ENCODE measurements at places on chromosomes 12 and 14.
A peak's percentile ranks its signal among the peaks of the same experiment; 100 is the strongest.

DNA sequence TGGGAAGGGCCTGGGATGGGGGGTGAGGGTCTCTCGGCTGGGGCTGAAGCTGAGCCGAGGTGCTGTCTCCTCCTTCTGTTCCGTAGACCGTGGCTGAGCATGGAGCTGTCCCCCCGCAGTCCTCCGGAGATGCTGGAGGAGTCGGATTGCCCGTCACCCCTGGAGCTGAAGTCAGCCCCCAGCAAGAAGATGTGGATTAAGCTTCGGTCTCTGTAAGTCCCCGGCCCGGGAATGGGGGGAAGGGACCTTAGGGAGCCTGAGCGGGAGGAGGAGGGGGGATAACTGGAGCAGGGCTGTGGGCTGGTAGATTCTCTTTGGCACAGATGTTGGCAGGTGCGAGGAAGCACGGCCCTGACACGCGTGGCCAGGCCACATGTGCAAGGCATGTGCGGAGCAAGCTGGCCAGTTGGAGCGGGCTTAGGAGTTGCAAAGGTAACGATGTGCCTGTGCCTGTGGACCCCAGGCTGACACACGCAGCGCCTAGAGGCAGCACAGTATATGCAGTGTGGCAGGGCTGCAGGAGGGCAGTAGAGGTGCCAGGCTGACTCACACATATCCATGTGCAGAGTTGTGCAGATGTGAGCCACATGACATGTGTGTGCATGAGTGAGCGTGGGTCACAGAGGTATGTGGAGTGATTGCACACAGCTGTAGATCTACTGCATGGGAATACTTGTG lies 512 bp downstream of the PDE1B start:
- no peak for DNase-seq

GRCh38 chr14:23530375-23531055 lies 21.1 kb downstream of the ZFHX2 start:
- no peak for DNase-seq

DNA sequence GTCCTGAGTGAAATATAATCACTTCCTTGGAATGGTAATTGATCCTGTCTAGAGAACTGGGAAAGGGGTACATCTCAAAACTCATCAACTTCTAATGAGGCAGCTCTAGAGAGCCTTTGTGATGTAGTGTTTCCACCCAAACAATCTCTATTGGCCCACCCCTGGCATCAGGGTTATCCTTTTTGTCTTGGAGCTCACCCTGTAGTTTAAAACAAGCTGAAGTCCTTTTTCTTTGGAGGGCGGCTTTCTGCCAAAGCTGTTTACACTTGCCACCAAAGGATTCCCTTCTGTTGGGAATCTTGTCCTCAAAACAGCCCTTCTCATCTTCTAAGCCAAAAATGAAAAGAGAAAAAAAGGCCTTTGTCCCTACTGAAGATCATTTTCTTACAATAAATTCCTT lies 60.6 kb upstream of the GTF2A1 start:
- no peak for DNase-seq

DNA sequence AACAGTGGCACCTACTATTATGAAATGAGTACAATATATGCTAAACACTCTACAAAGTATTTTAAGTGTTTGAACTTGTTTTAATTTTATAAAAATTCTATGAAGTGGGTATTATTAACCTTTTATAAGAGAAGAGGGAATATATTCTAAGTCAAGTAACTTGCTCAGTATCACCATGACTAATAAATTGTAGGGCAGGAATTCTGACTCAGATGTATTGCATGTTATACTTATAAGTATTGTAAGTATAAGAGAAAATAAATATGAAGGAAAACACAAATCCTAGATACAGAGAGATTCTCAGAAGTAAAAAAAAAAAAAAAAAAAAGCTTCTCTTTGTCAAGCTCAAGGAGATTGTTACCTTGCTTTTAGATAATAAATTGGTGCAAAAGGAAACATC lies 893.2 kb downstream of the SLC16A7 start:
- no peak for DNase-seq

DNA sequence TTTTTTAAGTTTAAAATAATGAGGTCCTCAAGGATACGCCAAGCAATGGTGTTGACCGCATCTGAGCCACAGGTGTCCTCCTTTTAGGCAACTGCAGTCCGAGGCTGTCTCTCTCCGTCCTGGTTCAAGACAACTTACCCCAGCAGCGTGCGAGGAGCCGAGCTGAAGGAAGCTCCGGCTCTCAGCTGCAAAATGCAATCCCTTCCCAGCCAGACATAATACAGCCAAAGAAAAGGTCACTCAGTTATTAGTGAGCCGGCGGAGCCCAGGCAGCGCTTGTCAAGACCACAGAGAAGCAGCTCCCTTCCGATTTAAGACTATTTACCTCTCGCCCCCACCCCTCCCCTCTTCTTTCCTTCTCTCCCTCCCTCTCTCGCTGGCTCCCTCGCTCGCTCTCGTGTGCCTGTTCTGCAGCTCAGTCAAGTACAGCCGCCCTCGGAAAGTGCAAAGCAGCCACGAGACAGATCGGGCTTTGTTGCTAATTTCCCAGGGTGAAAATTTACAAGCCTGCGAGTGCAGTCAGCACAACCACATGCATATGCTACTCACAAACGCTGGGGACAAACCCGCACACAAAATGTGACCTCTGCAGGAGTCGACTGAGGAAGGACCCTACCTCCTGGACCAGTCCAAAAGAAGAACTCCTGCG lies 363 bp upstream of the LMO3 start:
- peak; percentile 6 for DNase-seq

GRCh38 chr12:60106214-60106613 lies 510.4 kb downstream of the SLC16A7 start:
- DNase-seq = no peak

- DNase-seq = no peak
Measured at GRCh38 chr14:75640876-75641275, 19.8 kb downstream of the ERG28 start.

DNA sequence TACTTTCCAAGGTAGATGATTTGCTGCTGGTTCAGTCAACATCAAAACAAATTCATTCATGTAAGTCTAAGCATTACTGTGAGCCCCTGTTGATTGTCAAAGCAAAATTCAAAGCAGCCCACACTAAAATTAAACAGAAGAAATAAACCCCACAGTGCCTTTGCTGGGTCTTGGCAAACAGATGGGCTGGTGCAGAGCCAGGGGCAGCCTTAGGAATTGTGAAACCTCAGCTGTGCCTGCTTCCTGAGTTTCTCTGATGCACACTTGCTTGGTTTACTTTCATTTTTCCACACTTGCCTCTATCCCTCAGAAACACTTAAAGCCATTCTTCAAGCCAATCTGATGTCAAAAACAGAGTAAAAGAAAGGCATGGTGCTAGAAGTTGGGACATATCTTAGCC lies 6.6 kb upstream of the PLEKHG7 start:
- no peak for DNase-seq

DNA sequence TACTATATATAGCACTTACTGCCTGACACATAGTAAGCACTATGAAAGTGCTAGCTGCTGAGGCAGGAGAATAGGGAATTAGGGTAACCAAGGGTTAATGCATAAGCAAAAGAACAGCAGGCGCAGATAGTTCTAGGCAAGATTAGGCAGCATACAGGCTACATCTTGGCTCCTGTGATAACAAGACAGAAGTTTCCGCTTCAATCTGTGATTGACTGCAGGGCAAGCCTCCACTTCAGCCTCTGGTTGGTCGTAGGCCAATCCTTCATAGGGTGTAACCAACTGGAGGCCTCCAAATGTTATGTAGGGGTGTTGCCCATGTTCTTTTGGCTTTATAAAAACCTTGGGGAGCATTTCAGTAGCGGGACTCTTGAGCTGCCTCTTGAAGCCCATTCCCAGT lies 46.9 kb downstream of the KLHL28 start:
- no peak for DNase-seq

GRCh38 chr12:106137530-106138356 lies 1.0 kb downstream of the NUAK1 start:
- no peak for DNase-seq

- DNase-seq = no peak
Measured at GRCh38 chr12:129001826-129002225, 148.5 kb downstream of the GLT1D1 start.

- peak; percentile 87 for DNase-seq
Measured at GRCh38 chr12:1518591-1519516, 75.5 kb downstream of the FBXL14 start.

GRCh38 chr12:79174626-79175025 lies 310.1 kb downstream of the SYT1 start:
- DNase-seq = peak; percentile 41

- no peak for DNase-seq
Measured at GRCh38 chr12:93778306-93778705, 101.1 kb downstream of the CRADD start.

- DNase-seq = no peak
Measured at GRCh38 chr12:123119808-123120207, 31.1 kb downstream of the PITPNM2 start.

- peak; percentile 87 for DNase-seq
Measured at GRCh38 chr12:124518051-124518932, 49.1 kb downstream of the NCOR2 start.

- no peak for DNase-seq
Measured at GRCh38 chr12:14938301-14938700, at the start of gene ERP27. ERP27 (minus strand) TSS chr12:14938537; CDS start chr12:14938508, 29 bp downstream.

- DNase-seq = no peak
Measured at GRCh38 chr14:22422238-22422637, 166.8 kb downstream of the DAD1 start.

GRCh38 chr14:30983858-30984257 lies 41.6 kb upstream of the AP4S1 start:
- DNase-seq = no peak

- peak; percentile 31 for DNase-seq
Measured at GRCh38 chr12:42326541-42327226, 717 bp downstream of the PPHLN1 start.

- DNase-seq = no peak
Measured at GRCh38 chr14:90828642-90829487, 12.6 kb upstream of the TTC7B start.

DNA sequence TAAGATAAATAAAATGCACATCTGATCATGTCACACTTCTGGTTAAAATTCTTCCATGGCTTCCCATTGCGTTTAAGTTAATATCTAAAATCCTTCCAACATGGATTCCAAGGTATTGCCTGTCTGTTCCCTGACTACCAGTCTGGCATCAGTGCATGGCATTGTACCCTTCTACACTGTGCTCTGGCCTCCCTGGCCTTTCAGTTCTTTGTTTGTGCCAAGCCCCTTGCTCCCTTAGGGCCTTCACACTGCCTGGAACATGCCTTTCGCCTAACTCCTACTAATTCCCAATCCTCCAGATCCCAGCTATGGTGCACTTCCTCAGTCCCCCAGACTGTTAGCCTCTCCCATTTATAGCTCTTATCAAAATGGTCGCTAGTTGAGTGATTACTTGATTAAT lies 6.3 kb downstream of the CIPC start:
- no peak for DNase-seq

DNA sequence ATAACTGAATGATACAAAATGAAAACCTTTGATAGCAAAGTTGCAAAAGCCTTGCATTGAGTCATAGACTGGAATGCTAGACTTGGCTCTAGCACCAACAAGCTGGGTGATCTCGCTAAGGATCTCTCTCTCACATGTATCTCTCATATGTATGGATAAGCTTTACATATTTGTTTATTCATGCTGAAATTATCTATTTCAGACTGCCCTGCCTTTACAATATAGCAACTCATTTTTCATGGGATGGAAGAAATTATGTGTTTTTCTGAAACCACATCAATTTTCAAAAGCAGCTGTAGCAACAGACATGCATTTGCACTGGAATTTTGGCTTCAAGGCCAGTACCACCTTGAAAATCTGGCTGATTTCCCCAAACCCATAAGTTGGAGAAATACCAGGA lies 11.4 kb downstream of the RERG start:
- DNase-seq = no peak

DNA sequence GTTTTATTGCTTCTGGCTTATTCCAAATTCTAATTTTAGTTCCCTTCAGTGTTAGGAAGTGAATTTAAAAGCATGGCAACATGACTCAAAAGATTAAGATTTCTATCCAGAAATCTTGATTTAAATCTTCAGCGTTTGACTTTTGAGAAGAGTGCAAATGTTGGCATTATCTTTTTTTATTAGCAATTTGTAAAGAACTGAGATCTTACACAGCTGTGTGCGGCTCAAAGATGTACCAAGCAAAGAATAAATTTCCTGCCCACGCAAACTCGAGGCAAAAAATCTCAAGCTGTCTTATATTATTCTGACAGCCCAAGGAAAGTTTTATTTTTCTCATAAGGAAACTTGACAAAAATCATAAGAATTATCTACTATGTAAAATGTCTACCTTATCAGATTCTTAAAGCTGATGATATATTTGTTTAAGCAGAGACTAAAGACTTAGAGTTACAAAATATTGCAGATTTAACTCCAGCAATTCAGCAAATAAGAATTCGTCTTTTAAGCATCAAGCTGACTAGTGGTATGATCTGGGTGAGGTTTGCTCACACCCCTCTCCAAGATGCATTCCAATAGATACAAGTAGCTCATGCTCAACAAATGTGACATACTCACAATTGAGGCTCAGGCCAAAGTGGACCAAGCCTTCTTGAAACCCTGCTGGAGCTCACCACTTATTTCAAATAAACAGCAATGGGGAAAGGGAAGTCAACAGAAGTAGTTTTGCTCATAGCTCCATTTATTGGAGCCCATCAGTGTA lies 47.4 kb upstream of the POC1B start:
- DNase-seq = no peak

GRCh38 chr12:54075974-54076373 lies 22.3 kb downstream of the HOXC4 start:
- DNase-seq = no peak

- DNase-seq = no peak
Measured at GRCh38 chr12:83378186-83378727, 691.6 kb downstream of the TMTC2 start.

DNA sequence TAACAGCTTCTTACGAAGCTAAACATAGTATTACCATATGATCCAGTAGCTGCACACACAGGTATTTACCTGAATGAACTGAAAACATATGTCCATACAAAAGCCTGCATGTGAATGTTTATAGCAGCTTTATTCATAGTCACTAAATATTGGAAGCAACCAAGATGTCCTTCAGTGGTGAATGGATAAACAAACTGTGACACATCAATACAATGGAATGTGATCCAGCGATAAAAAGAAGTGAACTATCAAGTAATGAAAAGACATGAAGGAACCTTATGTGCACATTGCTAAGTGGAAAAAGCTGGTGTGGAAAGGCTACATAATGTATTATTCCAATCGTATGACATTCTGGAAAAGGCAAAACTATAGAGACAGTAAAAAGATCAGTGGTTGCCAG lies 38.1 kb upstream of the JDP2 start:
- DNase-seq = no peak
